LNCaP clone FGC (cell line): ENCODE measurements at places on chromosomes 1 and 21.

GRCh38 chr1:3529099-3529729 is 74.7 kb downstream of the ARHGEF16 start:
- DNase-seq: peak; percentile 80

- DNase-seq: no peak
Observed at GRCh38 chr1:26703478-26703877, 7.7 kb downstream of the ARID1A start.

- DNase-seq: no peak
Observed at GRCh38 chr21:30600787-30601186, at the start of gene KRTAP22-1. KRTAP22-1 (plus strand) TSS chr21:30601087.

- no peak for DNase-seq
Observed at GRCh38 chr1:16191309-16191708, 21.1 kb downstream of the ARHGEF19 start.

DNA sequence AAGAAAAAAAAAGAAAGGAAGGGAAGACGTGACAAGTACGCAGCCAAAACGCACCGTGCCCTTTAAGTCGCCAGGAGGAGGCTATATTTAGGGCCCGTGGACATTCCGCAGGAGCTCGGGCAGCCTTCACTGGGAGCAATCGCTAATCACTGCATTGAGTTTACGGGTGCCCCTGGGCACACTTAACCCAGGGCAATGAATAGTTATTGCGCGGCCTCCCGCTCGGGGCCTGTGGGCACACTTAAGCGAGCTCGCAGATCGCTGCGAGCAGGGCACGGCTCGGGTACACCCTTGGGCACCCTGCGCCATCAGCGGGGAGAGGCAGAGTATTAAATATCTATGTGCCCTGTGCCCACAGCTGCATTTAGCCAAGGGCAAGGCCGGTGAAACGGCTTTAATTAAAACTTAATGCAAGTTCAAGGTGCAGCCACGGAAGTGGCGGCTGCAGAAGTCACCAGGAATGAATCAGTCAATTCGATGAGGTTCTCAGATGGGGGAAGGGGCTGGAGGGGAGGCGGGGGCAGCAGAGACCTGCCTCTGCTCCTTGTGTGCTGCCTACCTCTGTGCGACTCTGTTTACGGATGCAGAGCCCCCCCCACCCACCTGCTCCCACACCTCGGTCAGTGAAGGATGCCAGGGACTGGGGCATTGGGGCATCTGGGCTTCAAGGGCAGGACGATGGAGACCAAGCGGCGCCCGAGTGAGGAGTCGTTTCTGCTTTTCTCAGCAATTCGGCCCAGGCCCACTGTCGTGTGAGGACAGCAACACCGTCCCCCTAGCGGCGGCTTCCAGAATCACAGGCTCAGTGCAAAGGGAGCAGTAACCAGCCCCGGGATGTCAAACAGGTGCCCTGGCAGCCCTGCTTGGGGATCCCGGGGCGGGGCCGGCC is 51.8 kb upstream of the TARDBP start:
- DNase-seq: no peak

- no peak for DNase-seq
Observed at GRCh38 chr21:46483300-46484295, 24.9 kb downstream of the DIP2A start.

DNA sequence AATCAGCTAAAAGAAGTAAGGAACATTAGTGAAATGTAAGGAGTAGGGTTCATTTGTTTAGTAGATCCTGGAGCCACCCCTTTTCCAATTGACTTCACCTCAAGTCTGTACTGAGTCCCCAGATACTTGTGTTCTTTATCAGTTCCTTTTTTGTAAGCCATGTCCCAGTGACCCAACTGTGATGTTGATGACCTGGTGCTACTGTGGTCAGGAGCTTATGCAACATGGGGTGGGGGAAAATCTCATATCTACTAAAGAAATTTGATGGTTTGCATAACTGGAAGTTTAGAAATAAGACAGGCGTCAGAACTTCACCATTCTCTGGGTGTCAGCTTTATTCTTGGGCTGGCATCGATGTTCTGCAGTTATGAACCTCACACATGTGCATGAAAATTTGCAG is 120.5 kb downstream of the LRRC7 start:
- no peak for DNase-seq
